ENCODE measurements at places on chromosomes 1 and 21.

DNA sequence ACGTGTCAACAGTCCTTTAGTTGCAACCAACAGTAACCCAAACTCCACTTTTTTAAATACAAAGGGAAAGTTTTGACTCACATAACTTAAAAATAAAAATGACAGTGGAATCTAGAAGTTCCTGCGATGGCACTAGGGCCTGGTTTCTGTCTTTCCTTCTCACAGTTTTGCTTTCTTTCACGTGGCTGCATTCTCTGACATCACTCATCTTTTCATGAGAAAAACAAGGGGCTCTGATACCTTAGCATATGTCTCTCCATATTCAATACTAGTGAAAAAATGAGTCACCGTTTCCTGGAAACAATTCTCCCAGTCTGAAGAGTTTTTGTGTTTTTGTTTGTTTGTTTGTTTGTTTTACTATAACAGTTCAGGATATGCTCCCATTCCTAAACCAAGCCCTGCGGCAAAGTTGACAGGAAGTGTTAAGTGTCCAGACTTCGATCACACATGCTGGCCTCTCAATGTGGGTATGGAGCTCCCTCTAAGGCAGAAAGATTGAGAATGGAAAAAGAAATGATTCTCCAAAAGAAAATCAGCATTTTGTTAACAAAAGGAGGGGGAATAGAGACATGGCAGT, 483.3 kb downstream of the TTLL7 start:
- DNase-seq: no peak

GRCh38 chr21:33495743-33496142, 4.2 kb upstream of the DNAJC28 start:
- DNase-seq: no peak

DNA sequence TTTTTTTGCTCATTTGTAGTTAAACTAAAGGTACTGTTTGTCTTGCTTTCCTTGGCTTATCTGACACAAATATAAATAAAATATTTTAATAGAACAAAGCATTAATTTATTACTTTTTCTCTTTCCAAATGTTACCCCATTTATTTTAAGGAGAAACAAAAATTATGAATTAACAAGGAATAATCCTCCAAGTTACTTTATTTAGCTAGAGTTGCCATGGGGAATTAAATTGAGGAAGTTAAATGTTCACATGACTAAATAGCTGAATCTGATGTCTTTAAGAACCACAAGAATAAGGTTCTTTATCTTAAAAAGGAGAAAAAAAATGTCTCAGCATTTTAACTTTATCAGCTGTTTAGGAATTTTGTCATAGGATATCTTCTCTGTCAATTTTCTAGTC, 12.3 kb downstream of the ATG4C start:
- no peak for DNase-seq

DNA sequence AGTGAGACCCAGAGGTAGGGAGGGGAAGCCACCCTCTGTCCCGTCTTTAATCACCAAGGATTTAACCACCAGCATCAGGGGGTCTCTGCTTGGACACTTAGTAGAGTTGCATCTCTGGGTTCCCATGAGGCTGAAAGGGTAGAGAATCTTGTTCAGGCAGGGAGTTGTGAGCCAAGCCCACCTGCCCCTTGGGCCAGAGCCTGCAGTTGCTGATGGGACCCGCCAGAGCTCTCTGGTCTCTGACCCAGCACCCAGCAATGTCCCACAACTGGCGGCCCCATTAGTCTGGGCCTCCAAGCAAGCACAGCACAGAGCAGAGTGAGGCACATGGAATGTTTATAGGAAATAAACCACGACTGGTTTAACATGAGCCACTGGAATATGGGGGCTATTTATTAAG, 166.3 kb downstream of the TRIM33 start:
- no peak for DNase-seq

DNA sequence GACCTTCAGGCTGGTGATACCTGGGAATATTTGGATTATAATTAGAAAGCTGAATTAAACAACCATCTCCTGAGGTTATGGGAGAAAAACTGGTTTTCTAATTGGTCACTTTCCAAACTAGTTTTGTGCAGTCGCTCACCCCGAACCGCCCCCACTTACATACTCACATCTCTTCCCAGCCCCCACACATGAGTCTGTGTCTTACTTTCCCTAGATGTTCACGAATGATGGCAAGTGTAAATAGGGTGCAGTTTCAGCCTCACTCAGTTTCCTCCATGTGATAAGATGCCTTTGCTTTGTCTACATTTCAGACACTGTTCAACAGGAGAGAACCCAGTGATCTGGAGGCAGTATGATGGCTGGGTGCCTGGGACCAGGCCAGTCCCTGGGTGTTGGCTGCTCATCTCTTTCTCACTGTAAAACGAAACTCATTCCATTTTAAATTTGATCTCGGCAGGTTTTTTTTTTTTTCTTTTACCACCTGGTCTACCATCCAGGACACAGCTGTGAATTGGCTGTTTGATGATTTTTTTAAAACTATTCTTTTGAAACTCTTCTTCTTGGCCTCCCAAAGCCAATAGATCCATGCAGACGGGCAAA, 164.3 kb upstream of the RAB4A start:
- DNase-seq: no peak

DNA sequence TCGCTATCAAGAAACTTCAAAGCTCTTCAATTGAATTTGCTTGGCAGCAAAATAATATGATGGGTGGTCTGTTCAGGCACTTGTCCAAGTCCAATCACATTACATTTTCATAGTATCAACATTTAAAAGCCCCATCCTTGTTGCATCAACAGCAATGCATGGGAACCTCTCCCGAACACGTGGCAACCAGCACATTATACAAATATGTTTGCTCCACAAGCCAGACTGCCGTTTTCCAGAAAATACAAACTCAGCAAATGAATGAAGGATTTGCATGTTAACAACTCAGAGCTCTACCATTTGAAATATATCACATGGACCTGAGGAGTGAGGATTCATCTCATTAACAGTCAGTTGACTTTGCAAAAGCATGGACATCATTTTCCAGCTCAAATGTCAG, 20.0 kb upstream of the LYPLAL1 start:
- DNase-seq: no peak

DNA sequence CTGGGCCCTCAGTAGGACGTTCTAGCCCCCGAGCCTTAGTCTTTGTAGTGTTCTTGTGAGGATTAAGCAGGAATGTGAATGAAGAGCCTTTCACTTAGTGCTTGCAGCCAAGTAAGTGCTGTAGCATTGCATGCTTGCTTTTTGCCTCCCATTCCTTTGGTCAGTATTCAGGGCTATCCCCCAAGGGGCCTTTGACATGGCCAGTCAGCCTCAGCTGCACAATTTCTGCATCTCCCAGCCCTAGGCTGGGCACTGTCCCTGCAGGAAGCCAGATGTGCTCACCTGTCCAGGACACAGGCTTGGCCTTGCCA, 30.5 kb downstream of the SOX13 start:
- no peak for DNase-seq

- no peak for DNase-seq
Measured at GRCh38 chr1:202155478-202156021, 4.9 kb downstream of the PTPN7 start.

DNA sequence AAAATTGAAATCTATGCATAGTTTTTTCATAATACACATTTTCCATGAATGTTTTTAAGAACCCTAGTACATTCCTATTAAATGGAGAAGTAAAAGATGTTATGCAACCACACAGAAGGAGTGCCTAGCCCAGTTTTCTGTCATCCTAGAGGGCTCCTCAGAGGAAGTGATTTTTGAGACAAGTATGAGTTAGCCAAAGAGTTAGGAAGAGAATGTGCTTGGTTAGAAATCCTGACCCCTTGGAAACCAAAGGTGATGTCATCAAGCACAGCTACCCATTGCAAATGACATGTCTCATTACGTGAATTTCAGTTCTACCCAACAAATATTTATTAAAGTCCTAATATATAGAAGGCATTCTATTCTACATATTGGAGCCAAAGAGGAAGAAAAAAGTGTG, 88.9 kb upstream of the TNFSF4 start:
- no peak for DNase-seq

GRCh38 chr21:42521805-42522204, 8.2 kb downstream of the SLC37A1 start:
- DNase-seq: no peak

DNA sequence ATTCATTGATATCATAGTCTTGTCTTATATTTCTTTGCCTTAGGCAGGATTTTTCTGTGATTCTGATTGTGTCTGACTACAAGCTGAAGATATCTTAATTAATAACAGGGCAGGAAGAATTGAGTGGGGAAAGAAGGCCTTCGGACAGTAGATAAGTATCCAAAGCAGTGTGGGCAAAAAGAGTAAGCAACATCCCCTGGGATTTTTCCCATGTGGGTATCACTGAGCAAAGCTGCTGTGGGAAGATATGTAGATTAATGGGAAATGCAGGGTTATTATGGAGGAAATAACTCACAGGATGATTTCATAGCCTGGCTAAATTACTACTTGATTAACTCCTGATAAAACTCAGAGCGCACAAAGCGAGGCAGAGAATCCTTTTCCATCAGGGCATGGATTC, 55.7 kb downstream of the RGS5 start:
- no peak for DNase-seq

- DNase-seq: no peak
Measured at GRCh38 chr1:93776728-93777127, 95.1 kb upstream of the BCAR3 start.

DNA sequence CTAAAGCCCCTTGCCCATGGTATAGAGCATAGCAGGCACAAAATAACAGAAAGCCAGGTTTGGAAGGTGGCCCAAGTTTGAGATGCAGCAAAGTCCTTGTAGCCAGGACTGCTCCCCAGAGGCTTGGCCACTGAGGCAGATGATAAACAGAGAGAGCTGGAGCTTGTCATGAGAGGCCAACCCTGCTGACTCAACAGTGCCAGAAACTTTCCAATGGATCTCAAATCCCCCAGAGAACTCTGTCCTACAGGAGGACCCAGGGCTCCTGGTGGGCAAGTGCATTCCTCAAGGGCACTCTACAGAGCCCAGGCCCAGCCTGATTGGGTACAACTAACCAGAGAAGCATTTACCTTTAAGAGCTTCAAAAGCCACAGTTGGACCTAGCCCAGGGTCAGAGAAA, 280.7 kb downstream of the KCNH1 start:
- no peak for DNase-seq

- no peak for DNase-seq
Measured at GRCh38 chr1:245641384-245641783, 486.6 kb downstream of the KIF26B start.

DNA sequence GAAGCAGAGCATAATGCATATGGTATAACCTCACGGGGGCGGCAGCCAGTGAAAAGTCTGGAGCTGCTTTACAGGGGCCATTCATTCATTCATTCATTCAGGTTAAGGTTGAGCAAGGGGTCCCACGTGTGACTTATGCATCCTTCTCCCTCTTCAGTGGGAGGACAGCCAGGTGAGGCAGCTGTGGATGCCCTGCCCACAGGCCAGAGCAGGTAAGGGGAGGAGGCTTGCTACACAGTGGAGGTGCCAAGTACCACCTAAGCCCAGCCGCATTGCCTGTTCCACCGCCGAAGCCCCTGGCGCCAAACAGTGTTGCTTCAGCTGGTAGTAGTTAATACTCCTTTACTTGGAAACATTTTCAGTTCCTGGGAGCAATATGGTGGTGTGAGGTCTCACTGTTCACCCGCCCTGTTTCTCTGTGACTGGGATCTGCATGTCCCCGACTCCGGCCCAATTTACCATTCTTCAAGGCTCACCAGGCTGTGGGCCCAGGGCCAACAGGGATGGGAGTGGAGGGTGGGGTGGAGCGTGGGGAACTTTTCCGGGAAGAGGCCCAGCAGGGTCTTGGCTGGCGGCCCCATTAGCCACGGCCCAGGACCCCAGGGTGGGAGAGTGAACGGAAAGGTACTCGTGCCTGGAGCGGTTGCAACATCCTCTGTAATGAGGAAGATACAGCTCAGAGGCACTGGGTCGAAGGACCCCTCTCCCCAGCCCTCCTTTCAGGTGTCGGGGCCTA, 722 bp upstream of the PODN start:
- DNase-seq: no peak

DNA sequence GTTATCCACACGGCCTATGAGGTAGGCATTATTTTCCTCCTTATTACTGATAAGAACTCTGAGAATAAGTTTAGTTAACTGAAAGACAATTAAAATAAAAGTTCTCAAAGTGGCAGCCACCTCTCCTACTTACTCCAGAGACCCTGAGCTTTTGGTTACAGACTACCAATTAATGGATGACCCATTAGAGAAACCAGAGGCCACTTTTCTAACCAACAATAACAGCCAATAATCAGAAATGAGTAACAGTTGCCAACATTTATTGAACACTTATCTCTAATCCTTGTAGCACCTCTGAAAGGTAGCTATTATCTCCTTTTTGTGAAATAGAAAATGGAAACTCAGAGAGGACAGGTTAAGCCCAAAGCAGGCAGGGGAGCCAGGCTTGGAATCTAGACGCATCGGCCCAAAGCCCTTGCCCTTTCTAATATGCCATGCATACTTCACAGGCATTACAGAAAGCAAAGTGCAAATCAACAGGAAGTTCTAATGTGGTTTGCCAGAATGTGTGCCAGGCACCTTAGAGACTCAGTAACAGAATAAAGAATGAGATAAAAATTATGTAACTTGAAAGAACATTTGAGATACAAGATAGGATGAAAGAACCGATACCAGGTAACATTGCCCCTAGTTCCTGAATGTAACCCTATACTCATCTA, 50.0 kb downstream of the BEND5 start:
- no peak for DNase-seq

DNA sequence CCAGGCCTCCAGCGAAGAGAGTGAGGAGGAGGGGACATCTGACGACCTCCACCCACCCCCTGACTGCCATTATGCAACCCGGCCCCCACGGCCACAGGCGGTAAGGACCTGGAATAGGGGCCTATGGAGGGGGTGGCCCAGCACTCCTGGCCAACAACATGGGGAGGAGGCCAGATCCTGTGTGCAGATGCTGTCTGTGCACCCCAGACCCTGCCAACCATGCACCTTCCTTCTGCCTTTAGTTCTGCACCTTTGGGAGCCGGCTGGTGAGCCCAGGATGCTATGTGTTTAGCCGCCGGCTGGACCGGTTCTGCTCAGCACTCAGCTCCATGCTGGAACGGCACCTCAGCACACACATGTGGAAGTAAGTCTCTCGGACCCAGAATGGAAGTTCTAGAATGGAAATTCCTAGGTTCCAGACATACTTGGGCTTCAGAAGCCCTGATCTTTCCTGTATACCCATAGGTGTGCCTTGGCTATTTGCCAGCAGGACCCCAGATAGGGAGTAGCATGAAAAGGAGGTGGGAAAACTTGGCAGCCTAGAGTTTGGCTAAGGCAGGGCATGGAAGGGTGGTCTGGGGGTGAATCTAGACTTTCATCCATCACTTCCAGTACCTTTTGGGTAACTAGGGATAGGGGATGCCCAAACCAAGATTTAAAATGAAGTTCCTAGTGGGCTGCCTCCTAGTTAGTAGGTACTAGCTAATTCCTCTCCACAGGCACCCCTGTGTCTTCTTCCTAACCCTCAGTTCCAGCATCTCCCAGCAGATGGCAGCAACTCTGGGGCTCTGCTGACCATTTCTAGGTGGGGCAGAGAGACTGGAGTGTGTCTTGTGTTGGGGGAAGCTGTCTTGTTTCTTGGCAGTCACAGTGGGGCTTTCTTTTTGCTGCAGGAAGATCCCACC, 3.6 kb upstream of the CYB561D1 start:
- no peak for DNase-seq

DNA sequence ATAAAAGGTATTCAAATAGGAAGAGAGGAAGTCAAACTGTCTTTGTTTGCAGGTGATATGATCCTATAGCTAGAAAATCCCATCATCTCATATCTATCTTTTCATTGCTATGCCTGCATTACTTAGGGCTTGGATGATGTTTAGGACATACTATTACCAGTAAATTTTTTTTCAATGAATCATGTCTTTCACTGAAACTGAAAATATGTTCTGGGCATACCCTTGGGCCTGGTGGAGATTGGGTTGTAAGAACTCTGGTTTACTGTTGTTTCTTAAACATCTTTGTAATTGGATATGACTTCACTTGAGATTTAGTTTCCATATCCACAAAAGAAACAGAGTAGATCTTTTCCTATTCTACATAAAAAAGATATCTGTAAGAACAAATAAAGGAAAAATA, 502.2 kb upstream of the PRMT6 start:
- DNase-seq: no peak
